ENCODE measurements at places on chromosomes 5 and 9. TPM values are rescaled to one million over a fixed set of nuclear protein-coding genes. Genes with fewer than 3 reads are reported as not detected.

GRCh38 chr5:67005737-67006499 lies 190.7 kb downstream of the CD180 start:
- DNase-seq = no peak

GRCh38 chr9:90299968-90300367 lies 342.7 kb downstream of the DIRAS2 start:
- DNase-seq = no peak

- DNase-seq = no peak
These were observed 500.7 kb downstream of the CETN3 start for GRCh38 chr5:89908876-89909275.

- no peak for DNase-seq
These were observed 34.0 kb downstream of the B4GALT1 start for GRCh38 chr9:33133186-33133585.

The TMEM174 gene
- 22.5 TPM for polyA plus RNA-seq

The MELK gene
- 22.4 TPM for polyA plus RNA-seq

DNA sequence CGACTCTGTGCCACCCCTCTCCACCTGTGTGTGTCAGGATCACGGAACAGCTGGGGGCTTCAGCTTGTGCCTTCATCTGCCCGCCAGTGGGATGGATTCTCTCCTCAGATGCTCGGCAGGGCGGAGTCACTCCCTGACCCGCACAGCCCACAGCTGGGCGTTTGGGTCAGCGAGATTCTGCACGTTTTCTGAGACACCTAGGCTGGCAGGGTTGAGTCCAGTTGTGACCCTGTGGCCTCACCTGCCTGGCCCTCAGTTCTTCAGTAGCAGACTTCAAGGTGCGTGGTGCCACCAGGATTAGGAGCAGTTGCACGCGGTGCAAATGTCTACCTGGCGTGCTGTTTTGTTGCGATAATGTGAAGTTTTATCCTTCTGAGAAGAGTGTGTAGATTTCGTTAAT lies 5.0 kb downstream of the NDUFS6 start:
- DNase-seq = no peak

GRCh38 chr5:6716629-6717149 lies 3.5 kb downstream of the TENT4A start:
- no peak for DNase-seq

DNA sequence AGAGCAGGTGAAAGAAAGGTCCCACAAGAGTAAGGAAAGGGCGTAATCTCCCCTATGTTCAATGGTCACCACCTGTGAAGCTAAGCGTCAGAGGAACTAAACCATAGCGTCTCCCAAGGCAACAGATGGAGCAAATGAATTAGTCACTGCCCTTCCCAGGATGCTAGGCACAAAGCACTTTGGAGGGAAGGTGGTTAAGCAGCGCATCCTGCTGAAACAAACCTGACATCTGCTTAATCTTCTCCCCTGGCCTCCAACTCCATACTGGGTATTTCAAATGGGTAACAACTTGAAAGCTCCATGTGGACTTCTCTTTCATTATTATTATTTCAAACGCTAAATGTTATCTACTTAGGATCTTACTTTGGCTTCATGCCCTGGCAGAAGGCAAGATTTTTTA lies 227.3 kb downstream of the MLLT3 start:
- no peak for DNase-seq

The HTR4 gene
- 0.17 TPM for polyA plus RNA-seq

- no peak for DNase-seq
These were observed 175.1 kb downstream of the CCDC192 start for GRCh38 chr5:127878174-127878750.

The UGT3A2 gene
- polyA plus RNA-seq = 7.0 TPM

GRCh38 chr5:150446088-150446487 lies 3.5 kb downstream of the RPS14 start:
- no peak for DNase-seq

The MXD3 gene
- 12.8 TPM for polyA plus RNA-seq

GRCh38 chr5:115424446-115424845 lies 120.1 kb downstream of the FEM1C start:
- no peak for DNase-seq

DNA sequence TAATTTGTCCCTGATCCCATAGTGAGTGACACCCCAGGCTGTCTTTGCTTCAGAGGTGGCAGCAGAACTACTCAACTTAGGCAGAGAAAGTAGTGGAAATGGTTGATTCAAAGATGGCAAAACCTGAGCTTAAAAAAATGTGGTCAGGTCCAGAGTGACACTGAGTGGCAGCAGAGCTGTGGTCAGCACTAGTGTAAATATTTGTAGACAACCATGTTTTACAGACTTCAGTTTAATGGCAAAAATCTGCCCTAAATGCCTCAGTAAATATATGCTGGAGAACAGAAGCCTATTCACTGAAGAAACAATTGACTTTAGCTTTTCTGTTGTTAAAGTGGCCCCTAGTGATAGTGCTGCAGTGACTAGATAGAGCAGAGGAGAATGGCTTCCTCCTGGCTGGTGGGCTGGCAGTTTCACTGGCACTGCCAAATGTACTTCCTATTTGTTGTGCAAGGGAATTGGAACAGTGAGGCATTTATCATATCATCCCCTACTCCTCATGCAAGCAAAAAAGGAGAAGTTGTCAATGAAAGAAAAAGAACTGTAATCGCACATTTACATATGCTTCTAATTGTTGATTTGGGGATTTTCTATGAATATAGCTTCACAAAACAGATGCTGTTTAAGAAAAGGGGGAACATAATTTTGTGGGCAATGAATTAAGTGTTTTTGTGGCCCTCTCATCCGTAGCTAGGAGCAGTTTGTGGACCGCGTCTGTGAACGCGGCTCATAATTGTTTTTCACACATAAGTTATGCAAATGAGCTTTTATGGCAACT lies 12.0 kb downstream of the PBX3 start:
- DNase-seq = no peak

DNA sequence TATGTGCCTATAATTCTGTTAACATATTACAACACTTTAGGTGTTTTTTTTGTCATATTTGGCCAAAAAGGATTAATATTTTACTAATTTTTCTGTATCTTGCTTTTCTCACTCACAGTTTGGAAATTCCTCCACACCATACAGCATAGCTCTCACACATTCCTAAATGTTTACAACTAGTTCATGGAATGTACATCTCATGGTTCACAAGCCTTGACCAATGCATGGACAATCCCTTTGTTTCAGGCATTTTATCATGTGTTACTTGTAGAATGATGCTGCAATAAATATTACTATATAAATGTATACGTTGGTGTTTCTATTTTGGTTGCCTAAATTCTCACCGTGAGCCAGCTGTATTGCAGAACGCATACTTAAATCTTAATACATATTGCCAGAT lies 80.5 kb upstream of the SPATA31C2 start:
- DNase-seq = no peak

GRCh38 chr5:111929867-111930266 lies 172.9 kb upstream of the NREP start:
- DNase-seq = no peak

Data from left renal pelvis (tissue), 4 donors.